Liver (tissue), 10 donors: ENCODE measurements at places on chromosomes 16 and 17.

DNA sequence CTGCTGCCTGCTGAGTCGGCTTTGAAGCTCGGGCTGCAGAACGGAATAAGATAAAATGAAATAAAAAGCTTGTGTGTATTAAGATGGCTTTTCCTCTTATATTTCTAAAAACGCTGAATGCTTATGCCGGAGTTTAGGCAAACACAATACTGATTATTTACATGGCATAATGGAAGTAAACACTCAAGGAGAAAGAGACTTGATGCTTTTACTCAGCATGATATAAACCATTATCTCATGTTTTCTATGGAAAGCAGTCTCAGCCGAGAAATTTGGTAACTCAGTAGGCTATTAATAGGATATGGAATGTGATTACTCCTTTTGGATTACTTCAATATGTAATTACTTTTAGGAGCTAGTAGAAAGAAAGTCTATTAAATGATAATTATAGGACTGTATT lies 153.3 kb downstream of the CDH11 start:
- no peaks in the 10 kb centered on the region for H3K27me3 ChIP-seq
- no peaks in the 10 kb centered on the region for H3K4me1 ChIP-seq
- no peak overlapping the region for H3K27ac ChIP-seq
- no peaks in the 10 kb centered on the region for H3K36me3 ChIP-seq
- H3K4me3 ChIP-seq, result no peak overlapping the region

- no peak overlapping the region for H3K4me3 ChIP-seq
- no peak overlapping the region for H3K27ac ChIP-seq
- H3K27me3 ChIP-seq, result no peaks in the 10 kb centered on the region
- H3K4me1 ChIP-seq, result no peaks in the 10 kb centered on the region
Measured at GRCh38 chr16:65319621-65320231, 197.9 kb upstream of the CDH11 start.

DNA sequence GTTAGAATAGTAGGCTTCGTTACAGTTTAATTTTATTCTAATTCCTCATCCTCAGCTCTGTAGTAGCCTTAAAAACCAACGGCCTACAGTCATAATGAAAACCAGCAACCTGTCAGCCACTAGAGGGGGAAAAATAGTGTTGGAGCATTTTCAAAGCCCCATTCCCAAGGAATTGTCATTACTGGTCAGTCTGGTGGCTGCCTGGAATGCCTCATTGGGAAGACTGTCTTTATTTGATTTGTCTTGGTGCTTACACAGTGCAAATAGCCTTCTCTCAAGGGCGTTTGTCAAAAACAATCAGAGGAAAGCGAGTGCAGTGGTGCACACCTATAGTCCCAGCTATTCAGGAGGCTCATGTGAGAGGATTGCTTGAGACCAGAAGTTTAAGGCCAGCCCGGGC lies 4.7 kb downstream of the LPCAT2 start:
- peaks cover 5% of the 10 kb centered on the region for H3K4me1 ChIP-seq
- no peaks in the 10 kb centered on the region for H3K27me3 ChIP-seq
- no peak for DNase-seq
- no peak overlapping the region for H3K4me3 ChIP-seq
- H3K36me3 ChIP-seq, result no peaks in the 10 kb centered on the region

DNA sequence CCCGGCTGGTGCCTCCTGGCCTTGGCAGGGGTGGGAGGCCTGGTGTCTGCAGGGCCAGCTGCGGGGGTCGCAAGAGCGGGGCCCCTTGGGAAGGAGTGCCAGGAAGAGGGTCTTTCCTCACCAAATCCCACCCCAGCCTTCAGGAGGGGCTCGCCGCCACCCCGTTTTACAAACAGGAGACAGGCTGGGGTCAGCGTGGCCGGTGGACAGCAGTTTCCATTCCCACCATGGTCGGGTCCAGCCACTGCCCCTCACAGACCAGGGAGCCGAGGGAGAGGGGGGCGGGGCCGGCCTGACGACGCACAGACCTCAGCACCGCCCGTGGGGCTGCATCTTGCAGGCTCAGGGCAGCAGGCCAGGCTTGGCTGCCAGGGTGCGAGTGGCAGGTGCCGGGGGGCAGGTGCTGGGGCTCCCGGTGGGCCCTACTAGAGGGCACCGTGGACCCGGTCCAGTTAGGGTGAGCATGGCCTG lies 7.6 kb downstream of the CBFA2T3 start:
- H3K27ac ChIP-seq, result no peak overlapping the region
- H3K4me3 ChIP-seq, result no peak overlapping the region
- DNase-seq, result no peak
- no peaks in the 10 kb centered on the region for H3K36me3 ChIP-seq

DNA sequence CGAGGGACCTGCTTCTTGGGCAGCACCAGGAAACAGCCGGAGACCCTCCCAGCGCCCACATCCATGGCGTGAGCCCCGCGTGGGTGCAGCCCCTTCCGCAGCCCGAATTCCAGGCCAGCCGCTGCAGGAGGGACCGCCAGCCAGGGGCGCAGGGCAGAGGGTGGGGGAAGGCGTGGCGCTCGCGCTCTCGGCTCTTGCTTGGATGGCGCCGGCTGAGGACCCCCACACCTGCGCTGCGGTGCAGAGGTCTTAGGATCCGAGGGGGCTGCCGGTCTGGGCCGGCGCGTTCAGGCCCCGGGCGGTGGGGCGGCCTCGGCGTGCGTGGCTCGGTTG lies 28.8 kb downstream of the ACTG1 start:
- peak overlapping the region; percentile 25 for H3K4me3 ChIP-seq
- H3K27me3 ChIP-seq, result no peaks in the 10 kb centered on the region
- peaks cover 22% of the 10 kb centered on the region for H3K4me1 ChIP-seq
- H3K27ac ChIP-seq, result no peak overlapping the region
- no peak for DNase-seq
- H3K36me3 ChIP-seq, result no peaks in the 10 kb centered on the region
